MM.1S (cell line): ENCODE measurements at places on chromosomes 11 and 22.

DNA sequence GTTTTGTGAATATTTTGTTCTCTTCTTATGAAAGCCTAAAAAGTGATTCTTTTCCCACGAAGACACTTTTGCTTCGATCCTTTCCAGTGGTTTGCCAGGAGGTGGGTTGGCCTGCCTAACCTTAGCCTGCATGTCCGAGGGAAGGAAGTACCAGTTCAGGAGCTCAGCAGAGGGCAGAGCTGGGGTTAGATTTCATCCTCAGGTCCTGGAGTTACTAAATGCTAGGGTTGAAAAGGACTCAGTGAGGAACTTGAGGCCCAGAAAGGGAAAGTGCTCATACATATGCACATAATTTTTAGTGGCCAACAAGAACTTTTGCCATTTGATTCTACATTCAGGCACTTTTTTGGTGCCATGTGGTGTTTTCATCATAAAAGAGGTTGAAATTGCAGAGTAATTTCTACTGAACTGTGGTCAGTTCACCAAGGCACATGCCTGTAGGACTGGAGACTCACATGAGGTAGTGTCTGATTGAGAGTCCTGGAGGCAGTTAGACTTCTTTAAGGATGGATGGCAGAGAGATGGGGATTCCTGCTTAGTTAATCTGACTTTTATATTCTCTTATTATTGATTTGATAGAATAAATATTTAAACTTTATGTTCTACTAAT lies 36.7 kb downstream of the NCAM1 start:
- DNase-seq: no peak

GRCh38 chr11:103907548-103908455 lies 128.6 kb upstream of the DDI1 start:
- peak; percentile 23 for DNase-seq

DNA sequence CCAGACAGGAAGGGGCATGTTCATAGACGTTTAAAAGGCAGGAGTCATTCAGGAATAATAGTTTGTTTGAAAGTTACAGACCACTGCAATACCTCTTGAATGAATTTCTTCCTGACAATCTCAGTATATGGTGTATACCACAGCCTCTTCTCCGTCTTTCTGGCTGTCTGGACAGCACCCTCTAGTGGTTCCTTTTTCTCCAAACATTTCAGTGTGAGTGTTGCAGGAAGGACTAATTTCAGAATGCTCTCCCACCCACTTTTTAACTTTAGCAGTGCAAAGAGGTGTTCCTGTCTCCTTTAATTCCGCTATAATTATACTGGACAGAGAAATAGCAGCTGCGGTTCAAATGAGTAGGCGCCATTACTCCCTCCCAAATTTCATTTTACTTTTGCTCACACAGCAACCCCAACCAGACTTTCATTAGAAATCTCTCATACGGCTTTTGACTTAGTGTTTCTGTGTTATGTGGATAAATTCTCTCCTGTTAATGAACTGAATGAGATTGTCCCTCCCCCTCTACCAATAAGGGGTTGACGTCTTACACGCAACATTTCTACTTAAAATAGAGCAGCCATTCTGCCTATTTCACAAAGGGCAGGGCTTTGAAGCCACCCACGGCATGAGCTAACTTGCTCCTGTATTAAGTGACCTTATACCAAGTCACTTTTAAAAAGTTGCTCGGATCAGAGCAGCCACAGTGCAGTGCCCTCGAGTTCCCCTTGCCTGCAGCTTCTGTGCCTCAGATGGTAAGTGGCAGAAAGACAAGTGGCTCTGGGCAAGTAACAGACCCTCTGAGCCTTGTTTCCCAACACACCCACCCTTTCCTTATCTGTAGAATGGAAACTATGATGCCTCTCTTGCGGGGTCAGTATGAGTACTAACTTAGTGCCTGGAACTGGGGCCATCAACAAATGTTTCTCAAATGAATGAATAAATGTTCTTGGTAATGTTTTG lies 368.6 kb downstream of the OPCML start:
- peak; percentile 29 for DNase-seq

- DNase-seq: no peak
These were observed 101.1 kb upstream of the VPREB1 start for GRCh38 chr22:22143448-22143847.

DNA sequence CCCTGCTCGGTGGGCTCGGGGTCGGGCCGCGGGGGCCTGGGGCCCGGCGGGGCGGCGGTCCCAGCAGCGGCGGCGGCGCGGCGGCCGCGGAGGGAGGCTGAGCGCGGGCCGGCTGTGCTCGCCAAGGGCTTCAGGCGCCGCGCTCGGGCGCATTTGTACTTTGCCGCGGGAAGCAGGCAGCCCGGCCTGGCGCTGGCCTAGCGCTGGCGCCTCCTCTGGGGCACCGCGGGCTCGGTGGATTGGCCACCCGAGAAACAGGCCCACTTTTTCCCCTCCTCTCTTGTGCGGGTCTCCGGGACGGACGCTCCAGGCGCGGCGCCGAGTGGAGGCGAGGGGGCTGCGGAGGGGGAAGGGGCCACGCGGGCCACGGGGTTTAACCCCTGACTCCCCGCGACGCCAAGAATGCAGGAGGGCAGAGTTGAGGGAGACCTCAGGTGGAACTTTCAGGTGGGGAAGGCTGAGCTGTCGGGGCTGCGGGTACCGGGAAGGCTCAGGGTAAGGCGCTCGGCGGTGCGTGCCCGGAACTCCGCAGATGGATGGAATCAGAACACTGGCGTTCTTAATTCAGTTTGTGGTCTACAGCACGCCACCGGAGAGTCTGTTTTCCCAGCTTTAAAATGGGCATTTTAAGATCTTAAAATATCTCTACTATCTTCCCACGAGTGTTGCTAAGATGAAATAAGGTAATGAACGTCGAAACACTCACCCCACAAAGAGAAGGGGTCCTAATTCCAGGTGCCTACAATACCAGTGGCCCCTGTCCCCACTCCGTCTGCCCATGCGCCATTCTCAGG lies at the start of gene CHRDL2:
TSS of gene CHRDL2 (minus strand) at position 126 of the 794 bp plus-strand sequence. CDS start 538 bp downstream, outside the sequence.
- DNase-seq: no peak

- DNase-seq: no peak
These were observed 614.6 kb downstream of the TBC1D22A start for GRCh38 chr22:47376901-47377505.

DNA sequence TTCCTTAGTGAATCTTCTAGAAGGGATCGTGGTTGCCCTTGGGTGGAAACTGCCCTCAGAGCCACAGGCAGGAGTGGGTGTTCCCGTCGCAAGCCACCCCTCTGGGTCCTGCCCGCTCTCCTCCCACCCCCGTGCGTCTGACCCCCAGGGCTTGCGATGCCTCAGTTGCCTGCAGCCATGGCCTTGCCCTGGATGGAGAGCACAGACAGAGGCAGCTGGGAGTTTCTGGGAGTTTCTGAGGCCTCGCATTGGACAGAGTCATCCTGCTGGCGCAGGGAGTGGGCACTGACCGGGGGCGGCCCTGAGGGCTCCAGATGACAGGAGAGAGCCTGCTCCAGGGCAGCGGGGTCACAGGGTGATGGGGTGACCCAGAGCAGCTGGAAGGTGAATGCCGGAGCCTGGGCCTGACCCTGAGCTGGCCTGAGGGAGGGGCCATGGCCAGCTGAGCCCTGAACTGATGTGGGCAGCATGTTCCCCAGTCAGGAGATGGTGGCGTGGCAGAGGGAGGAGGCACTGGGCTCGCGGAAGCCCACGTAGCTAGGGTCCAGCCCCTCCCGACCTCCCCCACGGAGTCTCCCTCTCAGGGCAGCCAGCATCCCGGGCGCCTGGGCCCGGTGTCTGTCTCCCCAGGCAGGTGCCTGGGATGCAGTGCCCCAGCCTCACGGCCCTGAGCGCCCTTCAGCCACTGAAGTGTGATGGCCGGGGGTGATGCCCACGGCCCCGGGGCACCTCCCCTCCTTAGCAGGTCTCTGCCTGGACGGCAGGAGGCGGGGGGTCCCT lies 1236.2 kb downstream of the BRD1 start:
- no peak for DNase-seq

DNA sequence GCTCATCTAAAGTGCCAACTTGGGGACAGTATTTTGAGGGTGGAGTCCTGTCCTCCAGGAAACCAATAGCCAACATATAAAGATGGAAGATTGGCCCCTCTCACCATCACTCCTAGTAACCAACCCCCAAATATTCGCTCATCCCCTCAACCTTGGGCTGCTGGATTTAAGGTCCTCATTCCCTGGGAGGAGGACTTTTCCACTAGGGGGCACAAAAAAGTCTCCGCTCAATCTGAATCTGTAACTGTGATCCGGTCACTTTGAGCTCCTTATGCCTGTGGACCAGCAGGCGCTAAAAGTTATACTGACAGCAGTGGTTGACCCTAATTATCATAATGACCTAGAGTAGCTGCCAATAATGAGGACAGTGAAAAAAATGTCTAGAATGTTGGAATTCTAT lies 20.5 kb upstream of the CLPB start:
- no peak for DNase-seq

DNA sequence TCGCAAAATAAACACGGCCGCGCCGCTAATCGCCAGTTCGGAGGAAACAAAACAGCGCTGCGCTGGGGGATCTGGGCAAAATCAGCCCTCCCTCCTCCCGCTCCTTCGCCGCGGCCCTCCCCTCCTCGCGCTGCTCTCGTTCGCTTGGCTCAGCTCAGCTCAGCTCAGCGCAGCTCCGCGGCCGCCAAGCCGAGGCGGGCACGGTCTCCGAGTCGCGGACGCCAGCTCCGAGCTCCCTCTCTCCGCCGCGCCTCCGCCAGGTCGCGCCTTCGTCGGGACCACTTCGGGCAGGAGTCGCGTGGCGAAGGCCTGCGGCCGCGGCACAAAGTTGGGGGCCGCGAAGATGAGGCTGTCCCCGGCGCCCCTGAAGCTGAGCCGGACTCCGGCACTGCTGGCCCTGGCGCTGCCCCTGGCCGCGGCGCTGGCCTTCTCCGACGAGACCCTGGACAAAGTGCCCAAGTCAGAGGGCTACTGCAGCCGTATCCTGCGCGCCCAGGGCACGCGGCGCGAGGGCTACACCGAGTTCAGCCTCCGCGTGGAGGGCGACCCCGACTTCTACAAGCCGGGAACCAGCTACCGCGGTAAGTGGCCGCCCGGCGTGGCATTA lies at the start of gene SPON1:
TSS of gene SPON1 (plus strand) at position 162 of the 607 bp plus-strand sequence. CDS start at position 344, 182 bp downstream.
- DNase-seq: no peak

- no peak for DNase-seq
These were observed 502 bp downstream of the SMIM38 start for GRCh38 chr11:69156235-69156639.

- no peak for DNase-seq
These were observed 79.0 kb upstream of the VSTM5 start for GRCh38 chr11:93929407-93929806.

DNA sequence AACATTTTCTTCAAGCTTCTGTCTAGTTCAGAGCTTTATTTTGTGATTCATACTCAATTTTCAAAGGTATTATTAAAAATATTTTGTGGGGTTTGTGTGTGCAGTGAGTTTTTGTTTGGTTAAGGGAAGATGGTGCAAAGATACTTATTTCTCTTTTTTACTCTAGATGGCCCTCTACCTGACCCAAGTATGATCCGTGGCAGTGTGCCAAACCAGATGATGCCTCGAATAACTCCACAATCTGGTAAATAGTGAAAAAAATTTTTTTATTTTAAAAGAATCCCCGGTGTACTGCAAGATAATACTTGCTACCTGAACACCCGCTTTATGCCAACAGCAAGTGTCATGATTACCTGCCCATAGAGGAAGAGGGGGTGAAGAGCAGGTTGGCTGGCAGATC lies 54.2 kb downstream of the EP300 start:
- no peak for DNase-seq

- DNase-seq: peak; percentile 75
These were observed 37.0 kb upstream of the DNAJB7 start for GRCh38 chr22:40898850-40899357.

DNA sequence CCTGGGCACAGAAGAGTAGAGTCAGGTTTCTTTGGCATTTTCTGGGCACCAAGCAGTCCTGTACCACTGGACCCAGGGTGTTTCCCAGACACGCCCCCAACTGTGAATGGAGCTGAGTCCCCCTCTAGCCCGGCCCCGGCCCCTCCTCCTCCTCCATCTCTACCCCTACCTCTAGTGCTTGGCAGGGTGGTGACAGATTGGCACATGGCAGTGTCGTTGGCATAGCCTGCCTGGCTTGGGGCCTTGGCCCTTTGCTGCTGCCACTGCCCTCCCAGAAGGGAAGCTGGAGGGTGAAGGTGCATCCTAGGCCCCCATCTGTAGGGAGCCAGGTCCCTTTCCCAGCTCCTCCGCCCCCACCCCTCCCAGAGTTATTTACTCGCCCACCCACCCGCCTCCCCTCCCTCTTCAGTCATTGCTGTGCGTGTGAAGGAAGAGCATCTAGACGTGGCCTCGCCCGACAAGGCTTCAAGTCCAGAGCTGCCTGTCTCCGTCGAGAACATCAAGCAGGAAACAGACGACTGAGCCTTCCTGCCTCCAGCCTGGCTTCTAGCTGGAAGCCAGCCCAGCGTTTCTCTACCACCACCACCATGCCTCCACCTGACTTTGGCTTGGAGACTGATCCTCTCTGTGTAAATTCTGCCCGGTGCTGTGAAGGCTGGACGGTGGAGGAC lies 10.9 kb downstream of the CHADL start:
- no peak for DNase-seq

DNA sequence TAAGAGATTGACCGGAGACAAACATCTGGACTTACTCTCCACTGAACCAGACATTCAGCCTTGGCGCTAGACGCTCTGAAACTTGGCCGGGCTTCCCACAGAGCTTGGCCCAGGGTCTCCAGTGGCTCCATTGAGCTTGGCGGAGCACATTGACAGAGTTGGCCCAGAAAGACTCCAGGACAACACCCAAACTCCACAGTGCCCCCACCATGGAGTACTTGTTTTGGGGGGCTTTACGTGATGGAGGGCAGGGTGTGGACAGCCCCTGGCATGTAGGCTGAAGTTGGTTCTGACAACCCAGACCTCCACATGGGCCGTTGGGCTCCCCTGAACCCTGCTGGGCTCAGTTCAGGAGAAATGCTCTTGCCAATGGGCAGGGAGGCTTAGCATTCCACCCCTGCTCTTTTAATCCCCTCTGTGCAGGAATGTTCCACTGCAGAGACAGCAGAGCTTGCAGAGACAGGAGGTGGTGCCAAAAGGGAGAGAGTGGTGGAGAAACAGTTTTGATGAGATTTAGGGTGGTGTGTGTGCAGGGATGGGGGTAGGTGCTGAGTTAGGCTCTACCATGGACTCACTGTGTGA lies 102.4 kb upstream of the TIMP3 start:
- DNase-seq: no peak

DNA sequence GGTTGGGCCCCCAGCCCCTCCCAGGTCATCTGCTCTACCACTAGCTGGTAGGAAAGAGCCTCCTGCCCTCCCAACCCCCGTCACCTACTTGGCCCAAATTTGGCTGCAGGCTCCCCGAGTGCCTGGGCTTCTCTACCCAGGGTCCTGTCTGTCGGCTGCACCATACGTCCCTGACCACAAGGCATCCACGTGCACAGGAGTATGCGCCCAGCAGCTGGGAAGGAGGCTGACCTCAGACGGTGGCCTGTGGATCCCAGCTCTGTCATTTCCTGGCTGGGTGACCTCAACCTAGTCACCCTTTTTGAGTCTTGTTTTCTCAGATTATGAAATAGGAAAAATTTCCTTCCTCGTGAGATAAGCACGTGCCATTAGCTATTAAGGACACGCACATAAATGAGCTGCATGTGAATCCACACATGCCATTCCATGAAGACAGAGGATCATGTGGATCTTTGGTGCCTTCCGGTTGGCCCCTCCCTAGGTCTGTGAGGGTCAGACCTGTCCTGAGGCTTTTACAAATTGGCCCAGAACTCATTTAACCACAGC lies 13.7 kb downstream of the CYB561A3 start:
- DNase-seq: no peak

- no peak for DNase-seq
These were observed 59.6 kb downstream of the AASDHPPT start for GRCh38 chr11:106137061-106137460.
